ENCODE measurements at places on chromosomes 6 and 20.

DNA sequence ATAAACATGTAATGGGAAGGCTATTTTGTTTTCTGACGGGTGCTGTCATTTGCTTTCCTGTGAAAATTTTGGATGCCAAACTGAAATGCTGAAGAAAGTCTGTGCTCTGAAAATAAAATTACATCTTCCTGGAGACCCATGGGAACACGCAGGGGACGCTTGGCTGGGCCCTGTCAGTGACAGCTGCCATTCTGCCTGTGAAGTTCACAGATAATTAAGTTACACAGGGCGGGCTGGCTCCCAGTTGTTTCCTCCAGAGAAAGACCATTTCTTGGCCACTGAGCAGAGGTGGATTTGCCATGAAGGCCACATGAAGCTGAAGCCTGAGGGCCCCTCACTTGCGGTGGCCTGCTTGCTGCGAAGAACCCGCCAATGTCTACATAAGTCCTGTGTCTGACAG is 93.5 kb downstream of the TMEM170B start:
- DNase-seq = no peak

DNA sequence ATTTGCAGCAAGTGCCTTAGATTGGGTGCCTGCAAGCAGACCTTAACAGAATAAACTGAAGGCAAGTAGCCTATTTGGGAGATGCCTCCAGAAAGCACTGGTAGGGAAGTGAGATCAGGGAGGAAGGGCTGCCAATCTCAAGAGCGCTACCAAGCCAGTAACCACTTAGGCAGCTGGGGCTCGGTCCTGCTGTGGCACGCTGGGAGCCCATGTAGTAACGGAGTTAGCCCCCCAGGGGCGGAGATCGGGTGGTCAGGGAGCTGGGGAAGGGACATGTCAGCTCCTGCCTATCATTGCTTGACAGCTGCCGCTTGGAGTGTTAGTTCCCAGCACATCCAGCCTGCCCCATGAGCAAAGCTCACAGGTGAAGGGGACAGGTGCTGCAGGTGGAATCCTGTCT is 127.0 kb downstream of the CEBPB start:
- no peak for DNase-seq

GRCh38 chr6:1216488-1216974 is 95.4 kb upstream of the FOXQ1 start:
- no peak for DNase-seq

DNA sequence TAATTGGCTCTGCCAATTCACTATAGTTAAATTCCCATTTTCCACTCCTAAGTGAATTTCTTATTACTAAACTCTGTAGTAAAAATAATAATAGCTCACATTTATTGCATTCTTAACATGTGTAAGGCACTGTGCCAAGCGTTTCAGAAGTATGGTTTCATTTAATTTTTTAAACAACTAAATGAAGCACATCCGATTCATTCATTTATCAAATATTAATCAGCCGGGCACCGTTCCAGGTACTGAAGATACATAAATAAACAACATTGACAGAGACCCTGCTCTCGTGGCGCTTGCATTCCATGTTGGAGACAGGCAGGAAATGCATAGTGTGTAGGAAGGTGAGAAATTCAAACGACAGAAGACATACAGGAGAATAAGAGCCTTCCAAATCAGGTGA is 423.2 kb upstream of the JARID2 start:
- DNase-seq = no peak

DNA sequence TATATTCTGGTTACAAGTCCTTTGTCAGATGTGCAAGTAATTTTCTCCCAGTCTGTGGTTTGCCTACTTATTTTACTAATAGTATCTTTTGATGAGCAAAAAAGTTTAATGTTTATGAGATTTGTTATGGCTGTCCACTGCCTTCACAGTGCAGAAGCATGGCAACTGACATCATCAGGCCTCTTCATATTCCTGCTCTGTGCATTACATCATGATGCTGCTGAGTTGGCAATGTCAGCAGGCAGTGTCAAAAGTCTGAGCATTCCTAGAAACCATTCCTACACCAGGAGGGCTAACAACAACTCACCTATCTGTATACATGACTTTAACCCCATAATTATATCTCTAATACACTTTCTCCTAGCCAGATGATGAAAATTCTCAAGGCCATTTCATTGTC is 10.8 kb upstream of the OR2B2 start:
- DNase-seq = no peak

GRCh38 chr6:123415844-123416468 is 220.8 kb downstream of the TRDN start:
- no peak for DNase-seq

DNA sequence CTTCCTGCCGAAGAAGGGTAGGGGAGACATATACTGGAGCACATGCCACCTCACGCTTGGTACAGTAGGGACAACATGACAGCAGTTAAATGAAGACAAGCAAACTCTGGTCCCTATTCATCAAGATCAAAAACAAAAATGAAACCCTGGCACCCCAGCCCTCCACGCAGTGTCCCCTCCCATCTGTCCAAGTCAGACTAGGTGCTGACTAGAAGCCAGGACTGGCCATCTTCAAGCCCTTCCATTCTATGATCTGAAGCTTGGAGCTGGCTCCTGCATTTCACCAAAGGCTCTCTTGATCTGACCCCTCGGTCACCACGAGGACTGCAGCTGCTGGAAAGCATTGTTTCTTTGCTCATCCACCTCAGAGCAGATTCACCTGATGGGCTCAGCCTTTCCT is 158.9 kb upstream of the GGTLC1 start:
- no peak for DNase-seq

DNA sequence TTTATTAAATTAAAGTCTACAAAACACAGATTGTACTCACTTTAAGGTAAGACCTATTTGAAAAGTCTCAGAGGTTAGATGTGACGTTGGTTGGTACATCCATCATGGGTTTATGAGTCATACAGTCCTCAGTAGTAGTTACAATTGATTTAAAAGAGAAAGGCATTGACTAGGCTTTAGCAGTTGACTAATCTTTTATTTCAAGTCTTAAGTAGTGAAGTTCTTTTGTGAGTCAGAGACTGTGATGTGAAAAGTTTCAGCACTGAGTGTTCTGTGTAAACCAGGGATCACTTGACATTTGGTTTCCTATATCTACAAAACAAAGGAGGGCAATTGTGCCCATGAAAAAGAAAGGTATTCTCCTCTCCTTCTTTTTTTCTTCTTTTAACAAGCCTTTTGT is 221.3 kb downstream of the GRIK2 start:
- DNase-seq = no peak

- no peak for DNase-seq
Measured at GRCh38 chr6:28772480-28773381, 151.1 kb downstream of the TRIM27 start.

DNA sequence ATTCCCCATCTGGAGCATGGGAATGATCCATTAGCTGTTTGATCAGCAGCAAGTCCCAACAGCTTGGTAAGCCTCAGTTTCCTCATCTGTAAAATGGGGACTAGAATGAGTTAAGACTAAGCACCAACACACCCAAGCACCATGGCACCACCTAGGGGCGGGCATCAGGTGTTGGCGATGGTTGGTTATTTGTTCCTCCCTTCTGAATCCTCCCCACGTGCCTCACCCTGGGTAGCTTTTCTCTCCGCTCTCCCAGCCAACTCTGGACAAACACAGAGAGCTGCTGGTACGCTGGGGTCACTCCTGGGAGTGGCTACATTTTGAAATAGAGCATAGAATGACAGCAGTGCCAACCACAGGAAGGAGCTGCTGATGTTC is 13.3 kb upstream of the ITPR3 start:
- no peak for DNase-seq

- no peak for DNase-seq
Measured at GRCh38 chr6:158249340-158249836, 62.9 kb upstream of the TULP4 start.

DNA sequence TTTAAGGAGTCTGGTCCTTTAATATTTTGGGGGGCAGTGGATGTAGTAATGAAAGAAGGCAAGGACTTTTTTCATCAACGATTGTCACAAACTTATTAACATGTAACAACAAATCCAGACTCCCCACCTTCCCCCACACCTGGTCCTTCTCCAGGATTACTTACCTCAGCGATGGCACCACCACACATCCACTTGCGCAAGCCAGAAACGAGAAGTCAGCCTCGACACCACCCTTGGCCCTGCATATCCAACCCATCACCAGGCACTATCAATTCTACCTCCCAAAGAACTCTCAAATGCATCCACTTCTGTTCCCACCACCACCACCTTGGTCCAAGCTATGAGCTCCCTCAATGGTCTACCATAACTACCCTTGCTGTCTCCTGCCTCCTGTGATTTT is 6.6 kb downstream of the EZR start:
- no peak for DNase-seq

- DNase-seq = no peak
Measured at GRCh38 chr6:14277405-14277930, 159.9 kb downstream of the CD83 start.

- no peak for DNase-seq
Measured at GRCh38 chr6:50305660-50306059, 255.9 kb upstream of the DEFB112 start.

GRCh38 chr6:122361314-122361979 is 38.0 kb upstream of the HSF2 start:
- DNase-seq = no peak

- DNase-seq = no peak
Measured at GRCh38 chr6:116974526-116975316, 97.7 kb downstream of the RFX6 start.

- DNase-seq = no peak
Measured at GRCh38 chr6:16413399-16413798, 175.0 kb downstream of the GMPR start.

- DNase-seq = peak; percentile 14
Measured at GRCh38 chr6:37696841-37697662, 631 bp downstream of the MDGA1 start.

- no peak for DNase-seq
Measured at GRCh38 chr6:24980507-24981385, 45.0 kb upstream of the RIPOR2 start.

DNA sequence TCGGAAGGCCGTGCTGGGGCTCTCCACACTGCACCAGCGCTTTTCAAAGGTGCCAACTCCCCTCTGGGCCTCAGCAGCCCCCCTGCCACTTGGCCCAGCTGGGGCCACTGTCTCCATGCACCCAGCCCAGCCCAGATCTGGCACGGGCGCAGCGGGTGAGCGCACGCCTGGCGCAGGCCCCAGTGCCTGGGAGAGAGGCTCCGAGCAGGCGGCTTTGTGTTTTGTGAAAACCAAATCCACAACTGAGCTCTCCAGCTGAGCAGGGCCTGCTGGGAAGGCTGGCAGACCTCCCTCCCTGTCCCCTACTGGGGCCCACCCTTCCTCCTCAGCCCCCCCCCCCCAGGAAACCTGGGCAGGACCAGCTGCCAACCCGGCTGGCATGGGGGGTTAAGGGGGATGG is 17.0 kb downstream of the MDGA1 start:
- DNase-seq = no peak

- no peak for DNase-seq
Measured at GRCh38 chr6:137265561-137266308, 46.5 kb upstream of the IFNGR1 start.

DNA sequence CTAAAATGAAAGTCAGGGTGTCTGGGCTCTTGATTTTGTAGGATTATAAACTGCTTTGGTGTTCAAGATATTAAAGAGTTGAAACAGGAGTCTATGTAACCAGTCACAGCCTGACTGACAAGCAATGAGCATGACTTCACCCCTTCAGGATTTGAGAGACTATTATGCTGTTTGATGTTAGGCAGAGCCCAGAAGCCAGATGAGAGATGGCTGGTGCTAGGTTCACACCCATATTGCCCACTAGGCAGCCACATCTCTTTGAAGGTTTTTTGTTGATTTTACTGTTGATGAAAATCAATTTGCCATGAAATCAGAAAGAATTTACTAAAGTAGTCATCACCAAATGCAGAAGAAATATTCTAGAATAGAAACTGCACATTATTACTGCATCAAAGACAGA is 243.6 kb downstream of the KHDRBS2 start:
- no peak for DNase-seq

DNA sequence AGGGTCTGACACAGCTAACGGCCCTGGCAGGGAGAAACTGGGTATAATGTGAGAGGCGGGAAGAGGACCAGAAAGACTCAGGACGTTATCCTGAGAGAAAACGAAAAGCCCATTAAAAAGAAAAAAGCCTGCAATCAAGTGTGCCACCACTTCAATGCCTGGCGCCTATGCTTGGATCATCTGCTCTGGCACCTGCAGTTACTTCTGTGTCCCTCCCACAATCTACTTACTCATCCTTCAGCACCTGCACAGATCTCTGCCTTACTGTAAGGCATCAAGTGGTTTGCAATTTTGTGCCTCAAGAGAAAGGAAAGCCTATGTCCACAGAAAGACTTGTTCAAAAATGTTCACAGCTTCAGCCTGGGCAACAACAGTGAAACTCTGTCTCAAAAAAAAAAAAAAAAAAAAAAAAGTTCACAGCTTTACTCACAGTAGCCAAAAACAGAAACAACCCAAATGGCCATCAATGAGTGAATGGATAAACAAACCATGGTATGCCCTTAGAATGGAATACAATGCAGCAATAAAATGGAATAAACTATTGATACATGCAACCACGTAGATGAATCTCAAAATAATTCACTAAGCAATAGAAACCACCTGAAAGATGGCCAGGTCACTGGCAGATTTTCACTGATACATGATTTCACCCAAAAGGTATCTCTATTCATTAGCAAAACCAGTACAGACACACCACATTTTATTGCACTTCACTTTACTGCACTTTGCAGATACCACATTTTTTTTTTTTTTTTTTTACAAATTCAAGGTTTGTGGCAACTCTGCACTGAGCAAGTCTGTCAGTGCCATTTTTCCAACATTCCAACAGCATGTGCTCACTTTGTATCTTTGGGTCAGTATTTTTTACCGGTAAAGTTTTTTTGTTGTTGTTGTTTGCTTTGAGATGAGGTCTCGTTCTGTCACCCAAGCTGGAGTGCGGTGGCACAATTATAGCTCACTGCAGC is 48.6 kb downstream of the ABHD12 start:
- DNase-seq = no peak

GRCh38 chr20:2742934-2743559 is 50.5 kb downstream of the EBF4 start:
- DNase-seq = peak; percentile 59

GRCh38 chr6:55142610-55143009 is 31.7 kb upstream of the HCRTR2 start:
- no peak for DNase-seq

DNA sequence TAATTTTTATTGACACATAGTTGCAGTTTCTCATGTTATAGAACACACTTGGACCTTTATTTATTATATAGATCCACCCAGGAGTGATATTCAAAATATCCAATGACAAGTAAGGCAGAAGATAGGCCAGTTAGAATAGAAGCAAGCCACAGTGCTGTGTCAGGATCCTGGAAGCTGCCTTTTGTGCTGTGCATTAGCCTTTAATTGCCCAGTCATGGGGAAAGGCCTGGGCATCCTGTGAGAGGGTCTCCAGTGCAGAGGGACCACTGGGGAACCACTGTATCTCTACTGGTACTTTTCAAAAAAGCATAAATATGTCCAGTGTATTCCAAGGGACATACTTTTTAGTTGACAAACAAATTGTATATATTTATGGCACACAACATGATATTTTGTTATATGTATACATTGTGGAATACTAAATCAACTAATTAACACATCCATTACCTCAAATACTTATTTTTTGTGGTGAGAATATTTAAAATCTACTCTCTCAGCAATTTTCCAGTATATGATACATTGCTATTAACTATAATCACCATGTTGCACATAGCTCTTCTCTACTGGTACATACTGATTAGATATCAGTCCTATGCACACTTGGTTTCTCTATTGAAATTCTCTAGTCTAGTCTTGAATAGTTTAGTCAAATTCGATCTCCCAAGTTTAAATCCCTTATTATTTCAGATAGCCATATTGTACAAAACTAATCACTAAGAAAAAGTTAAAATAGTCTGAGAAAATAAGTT is 59.5 kb downstream of the CDC40 start:
- no peak for DNase-seq

GRCh38 chr20:10064611-10065010 is 29.8 kb downstream of the ANKEF1 start:
- no peak for DNase-seq
